ENCODE measurements at places on chromosomes 2 and 18.

- no peak for ATAC-seq
These were observed 823.1 kb downstream of the EPHA4 start for GRCh38 chr2:220748875-220749479.

DNA sequence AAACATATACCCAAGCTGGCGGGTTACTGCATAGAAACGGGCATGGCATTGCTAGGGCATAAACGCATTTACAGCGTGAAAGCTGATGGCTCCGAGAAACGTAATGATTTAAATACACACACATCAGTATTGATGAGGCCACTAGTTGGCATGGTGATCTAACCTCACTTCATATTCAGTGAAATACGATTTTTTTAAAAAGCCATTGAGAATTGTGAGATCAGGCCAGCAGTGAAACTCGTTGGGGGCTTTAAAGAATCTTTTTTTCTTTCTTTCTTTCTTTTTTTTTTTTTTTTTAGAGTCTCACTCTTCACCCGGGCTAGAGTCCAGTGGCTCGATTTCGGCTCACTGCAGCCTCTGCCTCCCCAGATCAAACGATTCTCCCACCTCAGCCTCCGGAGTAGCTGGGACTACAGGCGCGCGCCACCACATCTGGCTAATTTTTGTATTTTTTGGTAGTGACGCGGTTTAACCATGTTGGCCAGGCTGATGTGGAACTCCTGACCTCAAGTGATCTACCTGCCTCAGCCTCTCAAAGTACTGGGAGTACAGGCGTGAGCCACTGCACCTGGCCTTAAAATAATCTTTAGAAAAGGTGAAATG is 2.4 kb upstream of the SMAD7 start:
- ATAC-seq = peak; percentile 11

DNA sequence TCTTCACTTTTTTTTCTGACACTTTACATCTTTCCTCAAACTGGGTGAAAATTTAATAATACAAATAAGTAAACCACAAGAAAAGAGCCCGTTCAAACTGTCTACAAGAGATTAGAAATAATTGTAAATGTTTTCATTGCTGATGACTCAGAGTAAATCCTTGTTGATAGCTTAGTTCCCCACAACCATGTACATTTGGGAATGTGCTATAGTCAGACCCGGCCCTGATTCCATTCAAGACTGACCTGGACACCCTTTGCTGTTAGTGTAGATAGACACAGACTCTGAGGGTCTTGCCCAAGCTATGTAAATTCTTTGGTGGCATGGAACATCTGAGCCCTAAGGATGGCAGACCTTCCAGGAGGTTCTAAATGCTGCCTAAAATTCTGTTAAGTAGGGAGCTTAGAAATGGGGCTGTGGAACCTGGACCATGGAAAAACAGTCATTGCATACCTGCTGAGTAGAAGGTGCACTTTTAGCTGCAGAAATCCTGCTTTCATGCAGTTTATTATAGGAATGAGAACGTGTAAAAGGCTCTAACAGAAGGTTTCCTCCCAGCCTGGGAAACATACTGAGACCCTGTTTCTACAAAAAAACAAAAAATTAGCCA is 3.7 kb downstream of the MALT1 start:
- no peak for ATAC-seq

- no peak for ATAC-seq
These were observed 135.5 kb upstream of the CHAC2 start for GRCh38 chr2:53632126-53632460.

DNA sequence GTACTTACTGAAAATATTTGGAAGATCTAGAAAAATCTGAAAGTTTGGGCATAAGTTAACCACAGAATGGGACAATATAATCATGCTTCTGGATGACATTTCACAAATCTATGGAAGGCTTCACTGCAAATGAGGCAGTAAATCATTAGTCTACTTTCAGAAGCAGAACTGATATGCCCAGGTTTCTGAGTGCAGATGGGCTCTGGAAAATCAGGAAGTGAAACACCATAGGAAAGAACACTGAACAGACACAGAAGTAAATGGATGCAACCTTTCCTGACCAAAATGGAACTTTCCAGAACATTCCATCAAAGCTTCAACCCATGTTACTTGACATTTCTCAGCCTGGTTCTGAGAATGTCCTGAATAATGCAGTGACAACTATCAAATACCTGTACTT is 55.1 kb downstream of the KCNG3 start:
- no peak for ATAC-seq

DNA sequence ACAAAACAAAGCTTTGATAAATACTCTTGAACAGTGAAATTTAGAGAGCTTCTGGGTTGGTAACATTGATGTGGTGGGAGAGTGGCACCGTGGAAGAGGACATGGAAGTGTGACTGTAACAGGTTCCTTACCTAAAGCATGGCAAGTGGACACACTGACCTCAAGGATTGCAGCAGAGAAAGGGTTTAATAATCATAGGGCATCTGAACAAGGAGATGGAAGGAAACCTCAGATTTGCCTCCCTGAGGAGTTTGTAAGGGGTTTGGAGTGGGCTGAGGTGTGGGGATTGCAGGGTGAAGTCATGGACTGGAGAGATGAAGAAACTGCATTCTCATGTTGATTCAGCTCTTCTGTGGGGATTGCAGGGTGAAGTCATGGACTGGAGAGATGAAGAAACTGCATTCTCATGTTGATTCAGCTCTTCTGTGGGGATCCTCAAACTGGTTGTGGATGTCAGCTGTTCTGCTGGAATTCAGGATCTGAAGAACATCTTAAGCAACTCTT is 83.8 kb upstream of the TLK1 start:
- ATAC-seq = peak; percentile 54

DNA sequence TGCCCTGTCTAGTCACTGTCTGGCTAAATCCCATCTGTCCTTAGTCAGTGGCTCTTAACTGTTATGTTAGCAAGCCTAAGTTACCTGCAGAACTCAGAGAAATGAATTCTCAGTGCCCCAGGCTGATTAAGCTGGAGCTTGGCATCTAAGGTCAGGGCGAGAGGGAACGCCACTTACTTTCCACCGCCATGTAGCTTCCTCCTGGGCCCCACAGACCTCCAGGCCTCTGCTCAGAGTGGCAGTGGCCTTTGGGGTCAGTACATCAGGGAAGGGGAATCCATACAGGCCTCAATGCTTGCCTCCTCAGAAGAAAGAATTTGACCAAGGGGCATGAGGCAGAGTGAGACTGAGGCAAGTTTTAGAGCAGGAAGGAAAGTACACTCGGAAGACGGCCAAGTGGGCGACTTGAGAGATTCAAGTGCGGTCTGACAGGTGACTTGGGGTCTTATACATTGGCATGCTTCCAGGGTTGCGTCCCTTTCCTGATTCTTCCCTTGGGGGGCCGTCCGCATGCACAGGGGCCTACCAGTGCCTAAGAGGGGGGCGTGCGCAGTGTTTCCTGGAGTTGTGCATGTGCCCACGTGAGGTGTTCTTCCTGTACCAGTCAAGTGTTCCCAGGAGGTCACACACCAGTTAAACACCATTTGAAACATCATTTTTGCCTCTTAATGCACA is 64.1 kb downstream of the EMILIN2 start:
- no peak for ATAC-seq

DNA sequence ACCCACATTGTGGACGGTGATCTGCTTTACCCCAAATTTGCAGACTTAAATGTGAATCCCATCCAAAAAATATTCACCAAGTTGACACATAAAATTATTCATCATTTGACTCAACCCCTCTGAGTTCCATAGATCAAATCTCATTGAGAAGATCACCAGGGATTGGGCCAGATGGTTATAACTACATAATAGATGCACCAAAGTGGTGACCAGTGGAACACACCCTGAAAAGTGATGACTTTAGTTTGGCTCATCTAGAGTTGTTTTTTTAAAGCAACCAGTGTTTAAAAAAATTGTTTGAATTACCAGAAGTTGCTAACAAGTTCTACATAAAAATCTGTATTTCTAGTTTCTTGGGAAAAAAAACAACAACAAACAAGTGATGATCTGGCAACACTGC is 155.0 kb downstream of the PLCL1 start:
- no peak for ATAC-seq

- no peak for ATAC-seq
These were observed 87.8 kb downstream of the SLC5A7 start for GRCh38 chr2:108074150-108074549.

DNA sequence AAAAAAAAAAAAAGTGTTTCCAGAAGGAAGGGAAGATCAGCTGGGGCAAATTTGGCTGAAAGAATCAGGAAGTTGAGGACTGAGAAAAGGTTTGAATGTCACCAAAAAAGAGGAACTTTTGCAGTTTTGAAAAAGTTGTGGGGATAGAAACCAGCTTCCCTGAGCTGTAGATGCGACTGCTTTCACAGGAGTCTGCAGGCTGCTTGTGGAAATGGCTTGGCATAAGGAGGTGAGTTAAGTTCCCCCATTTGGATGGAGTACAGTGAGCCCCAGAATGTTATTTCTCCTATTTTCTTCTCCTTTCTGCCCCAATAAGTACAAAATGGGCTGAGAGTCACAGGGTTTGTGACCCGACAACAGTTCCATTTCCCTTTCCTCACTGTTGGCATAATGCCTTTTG is 16.5 kb upstream of the ME2 start:
- ATAC-seq = no peak

- no peak for ATAC-seq
These were observed 4.1 kb upstream of the KLHL30 start for GRCh38 chr2:238134393-238134785.

DNA sequence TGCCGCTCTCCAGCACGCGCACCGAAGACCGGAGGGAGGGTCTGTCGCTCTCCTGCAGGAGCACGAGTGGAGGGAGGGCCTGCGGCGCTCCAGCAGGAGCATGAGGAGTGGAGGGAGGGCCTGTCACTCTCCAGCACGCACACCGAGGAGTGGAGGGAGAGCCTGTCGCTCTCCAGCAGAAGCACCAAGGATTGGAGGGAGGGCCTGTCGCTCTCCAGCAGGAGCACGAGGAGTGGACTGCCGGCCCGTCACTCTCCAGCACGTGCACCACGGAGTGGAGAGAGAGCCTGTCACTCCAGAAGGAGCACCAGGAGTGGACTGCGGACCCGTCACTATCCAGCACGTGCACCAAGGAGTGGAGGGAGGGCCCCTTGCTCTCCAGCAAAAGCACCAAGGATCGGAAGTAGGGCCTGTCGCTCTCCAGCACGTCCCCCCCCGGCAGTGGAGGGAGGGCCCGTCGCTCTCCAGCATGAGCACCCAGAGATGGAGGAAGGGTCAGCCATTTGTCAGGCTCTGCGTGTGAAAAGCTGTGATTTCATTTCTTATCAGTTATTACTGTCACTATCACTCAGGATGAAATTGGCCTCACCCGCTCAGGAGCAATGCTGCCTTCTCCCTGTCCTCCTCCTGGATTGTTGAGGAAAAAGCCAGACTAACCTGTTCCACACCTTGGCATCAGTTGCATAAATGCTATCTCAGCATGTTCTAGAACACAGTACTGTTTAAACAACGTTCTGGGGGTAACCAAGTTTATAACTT is 35.9 kb downstream of the ADI1 start:
- no peak for ATAC-seq

GRCh38 chr2:160574468-160575140 is 81.0 kb upstream of the RBMS1 start:
- peak; percentile 75 for ATAC-seq

GRCh38 chr2:151826737-151827157 is 1.5 kb downstream of the ARL5A start:
- no peak for ATAC-seq

DNA sequence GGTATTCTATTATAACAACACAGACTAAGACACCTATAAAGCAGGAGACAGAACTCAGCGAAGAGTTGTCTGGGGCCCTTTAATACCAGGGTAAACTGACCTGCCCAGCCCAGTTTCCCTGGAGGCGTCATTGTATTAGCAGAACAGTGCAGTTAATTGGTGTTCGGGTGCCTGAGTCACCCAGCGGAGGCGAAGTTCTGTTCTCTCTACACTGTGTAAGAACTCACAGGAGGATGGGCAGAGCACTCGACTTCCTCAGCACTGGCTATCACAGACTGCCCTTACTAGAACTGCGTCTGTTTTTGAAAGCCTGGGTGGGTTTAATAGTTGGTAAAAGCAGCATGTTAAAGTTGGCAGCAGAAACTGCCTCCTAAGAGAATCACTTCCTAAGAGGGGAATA is 106.5 kb upstream of the ATP8B1 start:
- ATAC-seq = no peak

- no peak for ATAC-seq
These were observed 73.5 kb upstream of the SRD5A2 start for GRCh38 chr2:31654241-31654640.

GRCh38 chr2:42351864-42352263 is 9.2 kb downstream of the COX7A2L start:
- no peak for ATAC-seq

- ATAC-seq = no peak
These were observed 28.4 kb upstream of the KCNJ3 start for GRCh38 chr2:154670083-154670482.

DNA sequence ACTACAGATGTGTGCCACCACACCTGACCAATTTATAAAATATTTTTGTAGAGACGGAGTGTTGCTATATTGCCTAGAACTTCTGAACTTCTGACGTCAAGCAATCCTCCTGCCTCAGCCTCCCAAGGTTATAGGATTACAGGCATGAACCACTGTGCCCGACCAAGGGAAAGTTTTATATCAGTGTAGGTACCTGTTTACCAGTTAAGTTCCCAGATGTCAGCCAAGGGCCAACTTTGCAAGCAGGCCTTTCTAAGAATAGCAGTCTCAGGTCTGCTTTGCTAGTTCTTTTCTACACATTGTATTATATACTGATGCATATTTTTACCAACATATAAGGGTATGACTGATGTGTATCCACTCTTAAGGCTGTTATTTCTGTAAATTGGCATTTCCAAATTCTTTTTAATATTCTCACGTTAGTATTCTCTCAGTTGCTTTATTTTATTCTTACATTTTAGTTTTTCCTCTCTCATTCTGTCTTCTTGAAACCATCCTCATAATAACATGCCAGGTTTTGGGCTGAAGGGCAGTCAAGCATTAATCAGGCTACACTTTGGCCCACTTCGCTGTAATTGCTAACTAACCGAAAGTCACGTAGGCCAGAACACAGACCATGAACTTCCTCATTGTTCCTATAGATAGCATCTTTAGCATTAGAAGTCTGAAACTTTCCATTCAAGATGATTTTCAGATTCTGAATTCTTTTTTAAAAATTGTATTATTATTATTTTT is 25.0 kb upstream of the CXXC1 start:
- no peak for ATAC-seq

DNA sequence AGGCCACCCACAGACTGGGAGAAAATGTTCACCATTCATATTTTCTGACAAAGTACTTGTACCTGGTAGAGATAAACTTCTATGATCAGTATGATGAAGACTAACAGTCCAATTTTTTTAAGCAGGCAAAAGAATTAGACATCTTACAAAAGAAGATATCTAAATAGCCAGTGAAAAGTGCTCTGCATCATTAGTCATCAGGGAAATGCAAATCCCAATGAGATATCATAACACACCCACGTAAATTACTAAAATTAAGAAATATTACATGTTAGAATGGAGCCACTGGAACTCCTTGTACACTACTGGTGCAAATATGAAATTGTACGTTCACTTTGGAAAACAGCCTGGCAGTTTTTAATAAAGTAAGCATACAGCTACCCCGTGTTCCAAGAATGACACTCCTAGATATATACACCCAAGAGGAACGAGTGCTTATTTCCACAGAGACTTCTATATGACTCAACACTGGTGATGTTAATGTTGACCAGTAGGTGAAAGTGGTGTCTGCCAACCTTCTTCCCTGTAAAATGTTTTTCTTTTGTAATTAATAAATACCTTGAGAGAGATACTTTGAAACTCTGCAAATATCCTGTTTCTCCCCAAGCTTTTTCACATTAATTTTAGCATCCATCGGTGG is 80.3 kb downstream of the NPAS2 start:
- no peak for ATAC-seq
